ENCODE measurements at places on chromosomes 1 and 21.

DNA sequence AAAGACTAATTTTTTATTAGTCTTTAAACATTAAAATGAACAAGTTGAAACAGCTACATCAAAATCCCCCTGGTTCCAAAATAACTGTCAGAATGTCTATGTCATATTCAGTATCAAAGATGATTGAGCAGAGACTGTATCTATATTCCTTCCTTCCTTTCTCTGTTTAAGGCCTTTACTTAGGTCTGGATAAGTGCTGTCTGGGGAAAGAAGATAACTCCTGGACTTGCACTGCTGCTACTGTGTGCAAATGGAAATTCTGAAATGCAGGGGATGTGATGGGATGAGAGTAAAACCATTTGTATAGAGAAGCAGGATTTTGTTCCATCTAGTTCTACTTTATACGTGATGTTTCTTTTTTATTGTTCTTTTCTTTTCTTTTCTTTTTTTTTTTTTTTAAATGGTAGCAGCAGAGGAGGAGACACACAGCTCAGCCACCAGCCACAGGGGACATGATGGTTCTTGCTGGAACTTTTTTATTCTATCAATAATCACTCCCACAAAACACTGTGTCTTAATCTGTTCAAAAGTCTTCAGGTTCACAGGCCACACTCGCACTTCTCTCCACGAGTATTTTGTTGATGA is 33.6 kb upstream of the FOXE3 start:
- DNase-seq, result no peak

DNA sequence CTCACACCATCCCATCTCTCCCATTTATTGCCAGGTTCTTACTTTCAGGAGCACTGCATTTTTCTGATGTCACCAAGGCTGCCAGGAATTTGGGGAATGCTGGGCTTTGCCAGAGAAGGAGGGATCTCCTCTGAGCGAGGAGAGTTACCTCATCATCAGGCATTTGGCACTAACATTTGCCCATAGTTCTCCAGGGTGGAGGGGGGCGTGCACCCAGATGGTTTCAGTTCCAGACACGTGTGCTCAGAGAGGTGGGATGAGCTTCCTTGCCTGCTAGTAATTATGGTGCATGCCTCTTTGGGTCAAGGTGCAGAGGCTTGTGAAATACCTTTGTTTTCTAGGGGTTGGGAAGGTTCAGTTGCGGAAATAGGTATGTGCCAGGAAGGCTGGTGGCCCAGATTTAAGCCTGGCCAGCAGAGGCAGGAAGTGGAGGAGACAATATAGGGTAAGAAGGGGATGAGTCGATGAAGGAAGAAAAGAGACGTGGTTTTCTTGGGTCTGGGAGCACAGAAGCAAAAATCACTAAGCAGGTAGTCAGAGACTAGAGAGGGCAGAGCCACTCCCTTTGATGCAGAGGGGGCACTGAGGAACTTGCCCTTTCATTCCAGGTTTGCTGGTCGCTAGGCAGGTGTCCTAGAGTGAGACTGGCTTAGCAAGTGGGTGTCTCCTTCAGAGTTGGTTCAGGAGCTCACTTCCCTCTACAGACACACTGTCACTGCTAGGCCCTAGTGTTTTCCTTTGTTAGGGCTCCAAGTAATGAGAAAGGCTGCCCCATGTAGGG is 7.2 kb downstream of the TUFT1 start:
- DNase-seq, result no peak

DNA sequence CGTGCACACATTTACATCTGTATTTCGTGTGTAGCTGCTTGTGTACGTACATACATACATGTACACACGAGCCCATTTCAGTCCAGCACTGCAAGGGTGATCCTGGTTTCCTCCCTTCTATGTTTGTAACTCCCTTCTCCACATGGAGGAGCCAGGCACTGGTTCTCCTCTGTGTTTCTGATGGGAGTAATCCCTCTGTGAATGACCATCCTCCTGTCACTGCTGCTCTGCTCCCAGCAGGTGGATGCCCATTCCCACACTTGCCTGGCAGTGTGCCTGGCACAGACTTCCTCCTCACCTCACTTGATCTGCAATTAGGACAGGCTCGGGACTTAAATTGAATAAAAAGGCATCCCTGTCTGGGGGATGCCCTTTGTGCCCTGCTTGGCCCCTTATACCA is 37.1 kb downstream of the TRAPPC10 start:
- no peak for DNase-seq

DNA sequence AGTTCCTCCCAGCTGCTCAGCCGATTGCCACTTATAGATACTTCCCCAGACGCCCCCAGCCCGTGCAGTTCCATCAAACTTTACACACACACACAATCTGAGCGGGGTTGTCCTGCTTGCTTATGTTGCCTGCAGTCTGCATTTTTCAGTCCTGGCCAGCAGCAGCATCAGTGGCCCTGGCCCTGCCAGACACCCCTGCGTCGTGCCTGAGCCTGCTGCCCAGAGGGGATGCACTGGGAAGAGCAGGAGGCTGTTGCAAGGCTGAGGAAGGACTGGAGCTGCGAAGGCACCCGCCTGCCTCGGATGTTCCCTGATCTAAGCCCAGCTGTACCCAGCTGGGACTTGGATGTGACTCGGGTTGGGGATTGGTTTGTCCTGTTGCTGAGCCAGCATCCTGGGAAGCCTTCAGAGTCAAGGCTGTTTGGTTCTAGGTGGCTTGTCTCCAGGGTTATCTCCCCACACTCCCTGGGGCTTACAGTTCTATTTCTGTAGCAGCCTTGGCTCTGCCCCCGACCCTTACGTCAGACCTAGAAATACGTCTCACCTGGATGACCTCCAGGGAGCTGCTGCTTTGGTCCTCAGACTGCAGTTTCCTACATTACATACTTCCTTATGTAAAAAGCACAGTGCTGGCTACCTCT is 42.3 kb downstream of the MAN1C1 start:
- DNase-seq, result no peak

GRCh38 chr1:150841626-150842025 is 33.6 kb upstream of the CTSK start:
- DNase-seq, result no peak

DNA sequence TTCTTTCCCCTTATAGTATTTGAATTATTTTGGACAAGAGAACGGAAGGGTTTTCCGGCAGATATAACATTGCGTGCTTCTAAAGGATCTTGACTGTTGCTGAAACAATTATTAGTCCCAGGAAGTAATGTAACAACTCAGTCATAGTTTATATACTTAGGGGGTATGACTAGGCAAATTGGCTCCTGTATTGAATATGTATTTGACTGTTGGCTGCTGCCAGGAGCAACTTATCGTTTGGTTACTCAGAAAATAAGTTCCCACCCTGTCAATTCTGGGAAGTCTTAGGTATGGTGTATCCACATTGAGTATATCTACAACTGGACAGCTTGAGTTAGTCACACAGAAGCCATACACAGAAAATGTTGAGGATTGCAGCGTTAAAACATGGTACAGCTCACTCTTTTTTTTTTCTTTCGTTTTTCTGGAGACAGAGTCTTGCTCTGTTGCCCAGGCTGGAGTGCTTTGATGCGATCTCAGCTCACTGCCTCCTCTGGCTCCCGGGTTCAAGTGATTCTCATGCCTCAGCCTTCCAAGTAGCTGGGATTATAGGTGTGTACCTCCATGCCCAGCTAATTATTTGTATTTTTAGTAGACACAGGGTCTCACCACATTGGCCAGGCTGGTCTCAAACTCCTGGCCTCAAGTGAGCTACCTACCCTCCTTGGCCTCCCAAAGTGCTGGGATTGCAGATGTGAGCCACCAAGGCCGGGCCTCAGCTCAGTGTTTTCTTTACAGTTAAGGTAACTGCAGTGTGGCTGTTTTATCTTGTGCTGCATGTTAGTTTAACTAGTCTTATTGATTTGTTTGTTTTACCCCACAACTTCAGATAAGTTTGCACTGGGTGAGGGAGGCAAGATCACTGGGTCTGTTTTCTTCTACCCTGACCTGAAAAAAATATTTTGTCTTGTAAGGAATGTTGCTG is 10.2 kb downstream of the SMAP2 start:
- DNase-seq, result no peak

- DNase-seq, result no peak
These were observed 572 bp downstream of the LPGAT1 start for GRCh38 chr1:211830055-211830327.

GRCh38 chr1:184682956-184683355 is 71.7 kb downstream of the EDEM3 start:
- no peak for DNase-seq

GRCh38 chr1:226624526-226624925 is 76.0 kb downstream of the STUM start:
- DNase-seq, result no peak

GRCh38 chr1:207048041-207048440 is 3.0 kb downstream of the YOD1 start:
- no peak for DNase-seq

DNA sequence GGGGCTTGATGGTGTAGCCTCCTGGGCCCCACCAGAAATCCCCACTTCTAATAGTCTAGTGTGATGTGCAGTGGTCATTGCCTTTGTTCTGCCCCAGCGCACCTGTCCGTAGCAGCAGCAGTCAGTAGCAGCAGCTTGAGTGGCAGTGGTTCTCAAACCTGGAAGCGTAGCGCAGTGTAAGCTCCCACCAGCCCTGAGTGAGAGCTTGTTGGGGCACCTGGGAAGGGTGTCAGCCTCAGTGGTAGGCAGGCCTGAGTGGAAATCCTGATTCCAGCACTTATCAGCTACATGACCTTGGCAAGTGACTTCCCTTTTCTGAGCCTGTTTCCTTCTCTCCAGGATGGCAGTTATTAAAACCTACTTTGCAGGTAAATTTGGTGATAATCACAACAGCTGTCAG is 41.6 kb upstream of the EPHA8 start:
- no peak for DNase-seq

DNA sequence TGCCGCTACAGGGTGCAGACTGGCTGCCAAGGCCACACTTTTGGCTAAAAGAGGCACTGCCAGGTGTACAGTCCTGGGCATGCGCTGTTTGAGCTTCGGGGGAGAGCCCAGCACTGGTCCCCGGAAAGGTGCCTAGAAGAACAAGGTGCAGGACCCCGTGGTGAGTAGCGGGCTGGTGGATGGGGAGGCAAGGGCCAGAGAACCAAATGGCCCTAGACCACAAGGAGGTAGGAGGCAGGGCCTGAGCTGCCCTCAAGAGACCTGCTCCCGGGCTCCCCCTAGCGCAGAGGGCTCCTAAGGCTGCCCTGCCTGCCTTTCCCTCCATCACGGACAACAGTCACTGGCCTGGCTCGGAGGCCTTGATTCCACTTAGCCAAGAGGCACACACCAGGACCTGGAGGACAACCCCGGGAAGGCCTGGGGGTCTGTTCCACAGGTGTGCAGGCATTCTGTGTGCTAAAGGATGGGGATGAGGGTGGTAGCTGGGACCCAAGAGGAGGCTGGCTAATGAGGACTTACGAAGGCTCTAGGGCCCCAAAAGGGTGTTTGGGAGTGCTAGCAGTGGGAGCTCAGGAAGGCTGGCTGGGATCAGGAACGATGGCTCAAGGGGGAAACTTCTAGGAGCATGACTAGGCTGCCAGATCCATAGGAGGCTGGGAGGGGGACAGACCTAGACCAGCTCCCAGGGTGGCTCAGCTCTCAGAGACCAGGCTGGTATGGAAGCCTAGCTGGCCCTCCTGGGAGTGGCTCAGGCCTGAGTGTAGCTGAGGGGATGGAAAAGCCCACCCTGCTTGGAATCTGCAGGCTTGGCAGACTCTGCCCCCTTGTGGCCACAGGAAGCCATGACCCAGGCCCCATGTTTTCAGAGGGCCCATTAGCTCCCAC is 742 bp downstream of the ARTN start:
- peak; percentile 11 for DNase-seq

DNA sequence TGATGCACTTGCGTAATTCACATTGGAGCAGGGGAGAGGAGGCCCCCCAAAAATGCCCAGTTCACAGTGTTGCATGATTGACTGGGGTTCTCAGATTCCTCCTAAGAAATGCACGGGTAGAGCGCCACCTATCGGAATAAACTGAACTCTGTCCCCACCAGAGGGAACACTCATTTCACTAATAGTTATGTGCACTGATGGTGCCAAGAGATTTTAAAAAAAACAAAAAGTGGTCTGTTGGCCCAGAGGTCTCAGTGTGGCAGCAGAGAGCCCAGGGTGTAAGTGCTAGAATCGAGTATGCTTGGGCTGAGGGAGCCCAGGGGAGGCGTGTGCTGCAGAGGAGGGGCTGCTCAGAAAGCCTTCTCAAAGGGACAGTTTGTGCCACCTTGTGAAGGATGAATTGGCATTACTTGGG is 6.9 kb downstream of the PINK1 start:
- peak; percentile 15 for DNase-seq

DNA sequence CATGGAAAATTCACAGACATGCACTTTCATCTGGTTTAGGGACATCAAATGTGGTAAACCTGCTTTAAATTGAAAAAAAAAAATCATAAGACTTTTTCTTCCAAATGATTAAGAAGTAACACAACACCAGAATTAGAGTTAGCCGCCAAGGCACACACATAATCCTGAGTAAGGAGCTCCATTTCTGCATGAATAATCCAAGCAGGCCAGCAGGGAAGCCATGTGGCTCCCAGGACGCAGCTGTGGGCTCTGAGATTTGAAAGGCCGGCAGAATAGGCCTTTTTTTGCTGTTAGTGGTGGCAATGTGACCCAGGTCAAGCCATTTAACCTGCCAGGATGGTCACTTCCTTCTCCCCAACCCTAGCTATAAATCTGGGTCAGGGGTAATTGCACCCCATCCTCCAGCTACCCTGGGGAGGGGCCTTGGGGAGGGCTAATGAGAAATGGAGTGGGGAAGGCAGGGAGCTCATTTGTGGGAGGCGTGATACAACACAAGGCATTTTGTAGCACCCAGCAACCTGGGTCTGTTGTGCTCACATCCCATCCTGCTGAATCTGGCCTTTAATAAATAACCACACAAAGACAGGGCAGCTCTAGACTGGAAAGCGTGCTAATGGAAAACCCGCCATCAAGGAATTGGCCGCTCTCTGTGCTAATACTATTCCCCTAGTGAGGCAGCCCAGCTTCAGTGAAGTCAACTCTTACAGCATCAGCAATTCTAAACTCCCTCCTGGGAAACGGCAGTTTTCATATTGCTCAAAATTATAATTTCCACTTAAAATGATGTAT is 178.5 kb downstream of the RHOU start:
- DNase-seq, result no peak

DNA sequence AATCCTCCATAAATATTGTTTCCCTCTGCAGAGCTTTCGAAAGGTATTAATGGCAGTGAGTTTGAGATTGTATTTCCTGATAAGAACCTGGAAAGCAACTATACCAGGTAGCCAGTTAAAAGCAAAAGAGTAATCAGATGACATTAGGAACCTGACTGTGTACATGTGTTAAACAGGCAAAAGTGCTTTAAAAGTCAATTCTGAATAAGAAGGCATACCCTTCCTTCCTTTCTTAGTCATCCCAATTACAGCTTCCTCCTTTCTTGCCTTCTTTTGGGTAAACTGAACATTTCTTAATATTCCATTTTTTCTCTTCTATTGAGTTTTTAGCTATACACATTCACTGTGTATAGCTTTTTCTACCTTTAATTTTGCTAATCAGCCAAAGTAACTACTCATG is 144.7 kb downstream of the ZNF281 start:
- no peak for DNase-seq
